ENCODE measurements at places on chromosomes 5 and 9.

DNA sequence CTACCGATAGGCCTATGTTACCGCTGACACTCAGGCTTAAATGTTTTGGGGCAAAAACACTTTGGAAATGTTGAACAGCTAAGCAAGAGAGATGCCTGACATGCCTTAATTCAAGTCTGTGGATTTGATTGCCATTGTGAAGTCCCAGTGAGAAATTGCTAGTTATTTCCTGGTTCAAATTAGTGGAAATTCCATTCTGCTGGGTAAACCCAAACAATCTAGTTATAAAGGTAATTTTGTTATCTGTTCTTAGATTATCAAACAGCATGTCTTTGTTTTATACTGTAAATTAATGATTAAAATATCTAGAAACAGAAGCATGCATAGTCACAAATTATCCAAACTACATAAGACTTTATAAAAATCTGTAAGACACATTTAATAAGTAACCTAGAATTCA lies 96.6 kb downstream of the PJA2 start:
- DNase-seq = no peak

DNA sequence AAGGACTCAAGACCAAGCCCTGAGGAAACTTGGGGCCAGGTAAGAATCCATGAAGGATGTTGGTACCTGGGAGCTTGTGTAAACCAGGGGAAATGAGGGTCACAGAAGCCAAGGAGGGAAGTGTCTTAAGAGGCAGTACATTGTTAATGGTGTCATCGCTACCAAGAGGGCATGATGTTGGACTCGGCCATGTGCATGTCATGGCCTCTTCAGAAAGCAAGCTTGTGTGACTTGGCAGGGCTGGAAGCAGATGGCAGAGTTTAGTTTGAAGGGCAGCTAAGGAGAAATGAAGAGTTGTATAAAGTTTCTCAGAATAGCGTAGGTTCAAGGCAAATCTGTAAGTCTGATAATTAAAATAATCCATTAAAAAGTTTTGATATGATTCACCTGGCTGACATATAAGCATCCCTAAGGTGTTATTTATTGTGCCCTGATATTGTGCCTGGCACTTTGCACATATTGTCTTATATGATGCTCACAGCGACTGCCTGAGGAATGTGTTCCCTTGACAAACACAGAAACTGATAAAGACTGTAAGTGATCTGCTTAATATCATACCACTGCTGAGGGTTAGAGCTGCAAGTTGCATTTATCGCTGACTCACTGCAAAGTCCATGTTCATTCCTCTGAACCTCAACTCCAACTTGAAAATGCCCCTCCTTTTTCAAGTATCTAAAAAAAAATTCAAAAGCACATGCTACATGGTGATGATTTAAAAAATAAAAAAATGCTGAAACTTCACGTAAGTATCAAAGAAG lies 81.3 kb upstream of the PTPN3 start:
- no peak for DNase-seq

DNA sequence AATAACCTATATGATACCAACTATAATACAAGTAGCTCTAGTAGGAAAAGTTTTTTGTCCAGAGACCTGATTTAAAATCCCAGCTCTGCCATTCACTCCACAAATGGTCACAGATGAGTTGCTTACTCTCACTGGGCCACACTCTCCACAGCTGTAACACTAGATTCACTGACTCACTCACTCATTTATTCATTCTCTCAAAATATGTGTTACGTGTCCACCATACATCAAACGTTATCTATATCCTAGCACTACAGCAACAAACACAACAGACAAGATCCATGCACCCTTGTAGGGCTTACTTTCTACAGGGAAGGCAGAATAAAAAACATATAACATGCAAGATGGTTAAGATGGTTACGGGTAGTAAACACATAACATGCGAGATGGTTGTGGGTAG lies 146.3 kb downstream of the CDK5RAP2 start:
- DNase-seq = no peak

DNA sequence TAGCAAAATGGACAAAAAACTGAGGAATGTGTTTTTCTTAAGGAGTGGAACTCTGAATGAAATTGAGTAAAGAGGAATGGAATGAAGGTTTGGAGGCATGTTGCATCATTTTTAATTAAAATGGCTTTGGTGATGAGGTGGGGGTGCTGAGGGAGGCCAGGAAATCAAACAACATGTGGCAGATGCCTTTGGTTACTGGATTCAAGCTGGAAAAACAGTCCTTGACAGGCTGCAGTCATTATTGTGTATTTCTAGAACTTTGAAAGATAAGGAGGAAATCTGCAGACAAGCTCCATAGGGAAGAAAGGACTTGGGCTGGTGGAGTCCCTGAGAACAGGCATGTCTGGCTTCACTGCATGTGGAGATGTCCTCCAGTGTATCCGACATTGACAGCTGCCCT lies 203.5 kb upstream of the HAPLN1 start:
- DNase-seq = no peak

DNA sequence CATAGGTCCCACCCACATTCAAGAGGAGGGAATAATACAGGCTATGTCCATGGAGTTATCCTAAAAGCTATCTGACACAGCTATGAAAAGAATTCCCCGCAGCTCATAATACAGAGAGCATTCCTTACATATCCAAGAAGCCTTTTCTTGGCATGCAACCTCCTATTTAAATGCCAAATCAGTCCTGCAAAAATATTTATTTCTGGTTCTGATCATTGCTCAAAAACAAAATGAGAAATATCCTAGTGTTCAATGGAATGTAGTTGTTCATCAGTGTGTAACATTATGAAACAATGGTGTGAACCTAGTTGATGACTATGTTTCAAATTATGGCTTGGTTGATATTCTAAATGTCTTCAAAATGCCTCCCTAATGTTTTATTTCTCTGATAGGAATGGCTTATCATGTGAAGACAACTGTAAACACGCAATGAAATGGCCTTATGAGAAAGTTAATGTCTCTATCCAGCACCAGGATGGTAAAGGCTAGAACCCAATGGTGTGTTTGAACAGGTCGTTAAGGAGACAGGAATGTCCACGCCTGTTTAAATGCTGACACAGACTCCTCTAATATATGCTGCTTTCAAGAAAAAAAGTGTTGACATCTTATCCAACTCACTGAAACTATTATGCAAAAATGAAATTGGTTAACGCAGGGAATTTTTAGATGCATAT lies 126.7 kb upstream of the CDH6 start:
- no peak for DNase-seq

GRCh38 chr9:4574657-4575243 lies 84.5 kb downstream of the SLC1A1 start:
- DNase-seq = no peak

- DNase-seq = no peak
Observed at GRCh38 chr9:68429631-68430030, 73.2 kb downstream of the PGM5 start.
